ENCODE measurements at places on chromosomes 6 and 20.

DNA sequence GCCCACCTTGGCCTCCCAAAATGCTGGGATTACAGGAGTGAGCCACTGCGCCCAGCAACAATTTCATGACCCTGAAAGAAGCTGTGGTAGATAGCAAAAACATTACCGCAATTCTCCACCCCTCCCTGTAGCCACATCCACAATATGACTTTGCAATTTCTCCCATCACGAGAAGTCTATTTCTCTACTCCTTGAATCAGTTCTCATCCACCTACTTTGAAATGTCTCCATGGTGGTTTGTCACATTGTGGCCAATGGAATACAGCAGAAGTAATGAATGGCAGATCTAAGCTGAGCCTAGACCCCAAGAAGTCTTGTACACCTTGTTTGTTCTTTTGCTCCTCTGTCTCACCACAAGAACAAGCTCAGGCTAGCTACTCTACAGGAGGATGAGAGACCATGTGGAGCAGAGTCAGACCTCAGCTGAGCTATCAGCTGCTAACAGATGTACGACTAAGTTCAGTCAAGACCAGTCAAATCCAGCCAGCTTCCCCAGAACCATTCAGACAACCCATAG is 6.3 kb downstream of the OXT start:
- DNase-seq, result no peak

DNA sequence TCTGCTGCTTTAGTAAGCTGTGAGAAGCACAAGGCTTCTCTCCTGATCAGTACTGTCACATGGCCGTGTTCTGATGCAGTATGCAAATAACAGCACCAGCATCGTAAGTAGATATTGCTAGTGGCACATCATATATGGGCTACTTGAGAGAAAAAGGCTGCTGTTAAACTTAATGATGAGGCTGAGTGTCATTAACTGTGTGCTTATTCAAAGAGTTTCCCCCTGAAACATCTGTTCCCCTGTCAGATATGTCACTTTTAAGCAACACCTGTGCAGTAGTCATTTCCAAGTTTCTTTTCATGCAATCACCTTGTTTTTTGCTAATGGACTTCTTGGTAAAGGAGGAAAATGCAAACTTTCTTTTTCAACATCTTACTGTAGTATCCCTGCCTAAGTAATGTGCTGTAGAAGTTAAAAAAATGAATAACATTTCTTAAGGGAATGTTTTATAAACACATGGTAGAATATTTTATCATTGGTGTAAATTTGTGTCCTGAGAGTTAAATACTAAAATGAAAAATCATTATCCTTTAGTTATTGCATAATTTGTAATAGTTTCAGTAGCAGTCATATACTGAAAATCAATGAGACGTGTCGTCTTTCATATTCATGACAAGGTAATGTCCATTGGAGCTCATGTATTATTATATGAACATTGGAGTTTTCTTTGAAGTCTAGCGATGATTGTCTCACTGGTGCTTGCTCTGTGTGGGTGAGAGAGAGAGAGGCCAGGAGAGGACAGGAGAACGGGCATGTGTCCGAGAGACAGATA is 366.3 kb downstream of the CDKAL1 start:
- no peak for DNase-seq

GRCh38 chr6:106141441-106142237 is 55.5 kb downstream of the PRDM1 start:
- no peak for DNase-seq

DNA sequence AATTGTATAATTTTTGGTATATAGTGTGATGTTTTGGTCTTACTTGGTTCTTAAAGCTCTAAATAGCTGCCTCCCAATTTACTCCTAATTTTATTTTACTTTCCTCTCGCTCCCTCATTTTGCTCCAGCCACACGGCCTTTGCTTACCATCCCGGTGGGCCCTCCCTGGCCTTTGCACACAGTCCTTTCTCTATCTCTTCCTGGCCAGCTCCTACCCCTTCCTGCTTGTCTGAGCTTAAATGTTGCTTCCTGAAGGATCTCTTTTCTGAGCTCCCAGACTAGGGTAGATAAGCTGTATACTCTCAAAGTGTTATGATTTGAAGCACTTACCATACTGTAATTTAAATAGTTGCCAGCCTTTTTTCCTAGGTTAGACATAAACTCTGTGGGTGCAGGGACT is 121.7 kb downstream of the UTRN start:
- DNase-seq, result no peak

All from lower lobe of right lung (tissue), 2 donors.